Substantia nigra (tissue), 51 donors: ENCODE measurements at places on chromosomes 5 and 9.

DNA sequence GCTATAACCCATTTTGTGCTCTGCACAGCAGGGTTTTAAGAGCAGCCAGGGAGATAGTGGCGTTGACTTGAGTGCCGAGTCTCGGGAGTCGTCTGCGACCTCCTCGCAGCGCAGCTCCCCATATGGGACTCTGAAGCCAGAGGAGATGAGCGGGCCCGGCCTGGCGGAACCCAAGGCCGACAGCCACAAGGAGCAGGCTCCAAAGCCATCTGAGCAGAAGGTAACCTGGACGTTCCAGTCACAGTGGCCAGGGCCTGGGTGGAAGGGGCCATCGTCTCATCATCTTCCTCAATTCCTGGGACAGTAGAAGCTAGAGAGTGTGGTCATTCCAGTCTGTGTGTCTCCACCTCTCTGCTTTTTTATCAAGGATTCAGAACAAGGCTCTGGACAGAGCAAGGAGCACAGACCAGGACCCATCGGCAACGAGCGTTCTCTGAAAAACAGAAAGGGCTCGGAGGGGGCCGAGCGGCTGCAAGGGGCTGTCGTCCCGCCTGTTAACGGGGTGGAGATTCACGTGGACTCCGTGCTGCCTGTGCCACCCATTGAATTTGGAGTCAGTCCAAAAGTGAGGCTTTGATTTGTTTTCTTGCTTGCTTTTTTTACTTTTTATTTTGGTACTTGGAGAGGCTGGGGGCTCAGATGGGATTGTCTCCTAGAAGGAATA, 20.2 kb upstream of the POMT1 start:
- no peak for DNase-seq

- DNase-seq, result peak; percentile 15
These were observed 773.4 kb downstream of the BRINP1 start for GRCh38 chr9:118595719-118596305.

- no peak for DNase-seq
These were observed 52.9 kb upstream of the PTPDC1 start for GRCh38 chr9:94031380-94031779.

DNA sequence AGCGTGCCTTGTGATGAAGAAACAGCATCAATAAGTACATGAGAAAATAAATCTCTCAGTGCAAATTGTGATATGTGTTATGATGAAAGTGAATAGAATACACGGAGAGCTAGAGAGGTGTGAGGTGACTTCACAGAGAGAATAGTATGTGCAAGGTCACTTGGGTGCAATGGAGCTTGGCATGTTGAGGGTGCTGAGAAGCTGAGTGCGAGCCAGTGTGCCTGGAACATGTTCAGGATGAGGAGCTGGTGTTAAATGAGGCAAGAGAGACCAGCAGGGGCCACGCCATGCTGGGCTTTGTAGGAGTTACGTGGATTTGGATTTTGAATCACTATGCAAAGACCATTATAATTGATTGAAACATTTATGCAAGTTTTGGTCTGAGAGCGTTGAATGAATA, 12.8 kb upstream of the RPS23 start:
- DNase-seq, result no peak

DNA sequence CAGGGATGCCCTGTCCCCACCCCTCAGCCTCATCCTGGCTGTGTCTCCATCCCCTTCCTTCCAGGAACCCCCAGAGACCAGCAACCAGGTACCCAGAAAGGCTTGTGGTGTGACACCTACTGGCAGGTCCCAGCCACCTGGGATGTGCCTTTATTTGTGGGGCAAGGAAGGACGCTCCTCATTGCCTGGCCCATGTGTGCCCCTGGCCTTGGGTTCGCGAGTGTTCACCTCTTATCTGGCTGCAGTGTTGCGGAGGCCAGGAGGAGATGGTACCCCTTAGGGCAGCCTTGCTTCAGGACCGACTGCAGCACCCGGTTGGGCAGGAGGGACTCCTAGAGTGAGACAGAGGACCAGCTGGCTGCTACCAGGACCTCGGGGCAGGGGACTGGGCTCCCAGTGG, 8.8 kb downstream of the C9orf50 start:
- DNase-seq, result no peak

GRCh38 chr5:82815871-82816270, 261.3 kb downstream of the TMEM167A start:
- no peak for DNase-seq

DNA sequence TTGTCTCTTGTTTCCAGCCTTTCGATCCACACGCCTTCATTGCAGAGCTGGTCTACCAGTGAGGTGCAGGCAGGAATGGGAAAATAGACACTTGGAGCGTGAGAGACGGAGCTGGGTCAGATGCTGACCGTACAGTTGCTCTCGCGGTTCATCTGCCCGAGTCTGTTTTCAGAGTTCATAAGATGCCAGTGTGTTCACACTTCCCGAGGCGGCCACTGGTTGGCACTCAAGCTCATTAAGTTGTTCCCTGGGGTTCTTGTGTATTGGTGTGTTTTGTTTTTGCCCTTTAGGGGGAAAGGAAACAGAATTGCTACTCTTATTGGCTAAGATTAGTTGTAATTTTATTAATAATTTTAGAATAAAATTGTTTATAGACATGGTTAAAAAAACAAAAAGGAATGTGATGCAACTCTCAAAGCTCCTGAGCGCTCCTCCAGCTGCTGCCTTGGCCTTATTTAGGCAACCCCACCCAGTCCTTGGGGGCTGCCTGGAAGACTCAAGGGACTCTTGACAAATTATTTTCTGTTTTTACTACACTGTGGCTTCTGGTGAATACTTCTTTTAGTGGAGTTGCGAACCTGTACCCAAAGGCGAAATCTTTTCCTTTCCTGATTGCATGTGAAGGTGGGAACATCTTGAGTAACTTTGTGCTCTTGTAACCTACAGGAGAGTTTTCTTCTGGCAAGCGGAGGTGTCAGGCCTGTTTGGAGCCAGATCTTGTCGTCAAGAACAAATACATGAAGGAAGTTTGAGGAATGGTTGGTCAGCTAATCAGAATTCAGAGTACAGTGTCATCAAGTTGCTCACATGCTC, 146.1 kb downstream of the MAST4 start:
- peak; percentile 1 for DNase-seq

DNA sequence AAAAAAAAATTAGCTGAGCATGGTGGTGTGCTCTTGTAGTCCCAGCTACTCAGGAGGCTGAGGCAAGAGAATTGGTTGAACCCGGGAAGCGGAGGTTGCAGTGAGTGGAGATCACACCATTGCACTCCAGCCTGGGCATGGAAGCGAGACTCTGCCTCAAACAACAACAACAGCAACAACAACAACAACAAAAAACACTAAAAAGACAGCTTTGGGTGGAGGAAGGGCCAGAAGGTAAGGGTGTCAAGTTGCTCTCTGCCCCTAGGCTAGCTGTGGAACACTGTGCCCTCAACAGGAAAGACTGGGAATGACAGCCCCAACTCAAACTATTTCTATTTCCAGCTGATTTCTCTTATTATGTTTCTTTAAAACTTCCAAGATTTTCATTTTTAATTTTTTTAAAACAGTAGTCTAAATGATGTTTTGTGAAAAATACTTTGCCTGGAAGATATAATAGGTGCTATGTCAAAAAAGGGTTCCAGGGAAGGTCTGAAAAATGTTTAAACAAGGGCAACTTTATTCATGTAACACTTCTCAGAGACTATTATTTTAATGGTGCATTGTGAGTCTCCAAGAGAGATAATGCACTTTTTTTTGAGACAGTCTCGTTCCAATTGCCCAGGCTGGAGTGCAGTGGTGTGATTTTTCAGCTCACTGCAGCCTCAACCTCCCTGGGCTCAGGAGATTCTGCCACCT, 29.9 kb downstream of the CLINT1 start:
- DNase-seq, result no peak

GRCh38 chr9:90827181-90827871, 25.7 kb downstream of the SYK start:
- no peak for DNase-seq

DNA sequence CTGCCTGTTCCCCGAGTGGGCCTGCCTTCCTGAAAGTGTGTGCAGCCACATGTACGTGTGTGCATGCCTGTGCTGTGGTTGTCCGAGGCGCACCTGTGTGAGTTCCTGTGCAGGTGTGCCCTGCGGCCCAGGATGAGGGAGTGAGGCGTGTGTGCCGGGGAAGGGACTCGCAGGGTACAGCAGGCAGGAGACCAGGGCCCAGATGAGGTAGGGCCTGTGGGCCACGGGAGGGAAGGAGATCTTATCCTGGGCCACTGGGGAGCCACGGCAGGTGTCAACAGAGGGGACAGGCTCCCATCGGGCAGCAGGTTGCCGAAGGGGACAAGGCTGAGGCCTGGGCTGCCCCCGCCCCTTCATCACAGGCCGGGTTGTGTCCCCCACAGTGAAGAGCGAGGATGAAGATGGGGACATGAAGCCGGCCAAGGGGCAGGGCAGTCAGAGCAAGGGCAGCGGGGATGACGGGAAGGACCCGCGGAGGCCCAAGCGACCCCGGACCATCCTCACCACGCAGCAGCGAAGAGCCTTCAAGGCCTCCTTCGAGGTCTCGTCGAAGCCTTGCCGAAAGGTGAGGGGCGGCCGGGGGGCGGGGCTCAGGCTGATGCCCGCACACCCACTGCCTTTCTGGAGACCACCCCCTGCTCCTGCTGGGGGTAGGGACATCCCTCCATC, 79.2 kb downstream of the LMX1B start:
- no peak for DNase-seq

- no peak for DNase-seq
These were observed 301.5 kb upstream of the CCNG1 start for GRCh38 chr5:163135849-163136248.

DNA sequence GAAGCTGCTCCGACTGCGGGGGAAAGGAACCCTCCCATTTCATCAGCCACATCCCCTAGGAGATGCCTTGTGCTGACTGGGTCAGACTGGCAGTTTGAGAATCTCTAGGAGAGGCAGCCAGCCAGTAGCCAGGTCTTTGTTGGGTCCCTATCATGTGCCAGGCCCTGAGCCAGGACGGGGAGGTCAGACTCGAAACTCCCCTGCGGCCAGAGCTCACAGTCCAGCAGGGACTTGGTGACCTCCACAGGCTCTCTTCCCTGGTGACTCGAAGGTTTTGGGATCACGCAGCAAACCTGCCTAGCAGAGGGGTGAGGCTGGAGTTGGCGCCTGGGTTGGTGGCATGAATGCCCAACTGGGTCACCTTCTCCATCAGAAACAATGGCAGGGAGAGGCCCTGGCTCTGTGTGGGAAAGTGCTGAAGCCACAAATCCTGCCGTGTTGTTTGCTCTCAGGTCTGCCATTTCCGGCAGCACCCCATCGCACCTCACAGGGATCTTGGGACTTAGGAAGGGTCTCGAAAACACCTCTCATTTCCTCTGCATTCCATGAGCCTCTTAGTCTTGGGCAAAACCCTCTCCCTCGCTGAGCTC, 14.4 kb upstream of the ORM1 start:
- DNase-seq, result no peak

GRCh38 chr9:97304586-97304985, 2.9 kb upstream of the CCDC180 start:
- no peak for DNase-seq

GRCh38 chr5:158861366-158861765, 238.3 kb downstream of the EBF1 start:
- DNase-seq, result no peak

DNA sequence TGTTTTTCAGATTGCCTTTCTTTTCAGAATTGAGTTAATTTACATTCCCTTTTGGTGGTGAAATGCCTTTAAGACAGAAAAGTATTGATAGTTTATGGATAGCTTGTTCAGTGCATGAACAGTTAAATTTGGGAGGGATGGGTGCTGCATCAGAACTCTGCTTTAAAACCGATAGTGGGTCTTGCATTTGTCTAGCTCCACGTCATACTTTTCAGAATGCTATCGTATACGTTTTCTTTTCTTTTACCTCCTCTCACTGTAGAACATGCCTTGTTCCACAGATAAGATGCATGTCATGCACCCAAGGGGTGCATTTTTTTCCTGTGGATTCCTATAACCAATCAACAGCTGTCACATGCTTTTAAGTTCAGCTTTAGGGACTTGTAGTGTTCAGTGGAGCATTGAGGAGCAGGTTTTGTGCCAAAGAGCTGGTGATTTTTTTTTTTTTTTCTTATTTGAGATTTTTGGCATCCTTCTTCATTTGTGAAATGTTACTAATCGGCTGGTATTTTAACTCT, 2.3 kb downstream of the SLC44A1 start:
- DNase-seq, result no peak

GRCh38 chr5:57324861-57325260, 151.0 kb downstream of the GPBP1 start:
- no peak for DNase-seq

DNA sequence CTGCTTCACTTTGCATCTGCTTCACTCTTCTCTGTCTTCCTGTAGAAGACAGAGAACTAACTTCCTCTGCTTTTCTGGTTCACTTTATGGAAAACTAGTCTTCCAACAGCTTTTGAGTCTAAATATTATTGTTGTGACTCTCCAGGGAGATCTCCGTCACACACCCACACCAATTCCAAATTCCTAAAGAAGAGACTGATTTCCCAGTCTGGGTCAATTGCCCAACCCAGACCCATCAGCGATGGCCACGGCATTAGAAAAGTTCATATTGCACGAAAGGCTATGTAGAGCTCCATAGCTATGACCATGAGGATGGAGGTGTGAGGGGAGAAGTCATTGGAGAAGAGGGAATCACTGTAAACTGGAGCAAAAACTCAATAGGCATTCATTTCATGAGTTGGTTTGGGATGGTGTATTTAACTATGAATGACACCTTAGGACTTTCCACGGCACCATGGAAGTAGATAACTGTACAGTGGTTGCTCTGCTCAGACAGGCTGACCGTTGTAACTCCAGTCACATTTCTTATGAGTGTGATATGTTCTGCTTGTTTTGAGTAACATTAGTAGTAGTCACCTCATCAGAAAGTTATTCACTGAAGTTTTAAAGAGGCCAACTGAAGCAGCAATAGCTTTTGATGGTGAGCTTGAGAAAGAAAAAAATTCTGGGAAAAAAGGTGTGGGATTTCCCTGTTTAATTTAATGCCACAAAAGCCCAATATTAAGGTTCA, 78.1 kb upstream of the MAMDC2 start:
- DNase-seq, result no peak
